Progenitor cell of endocrine pancreas (in vitro differentiated cells): ENCODE measurements at places on chromosomes 6 and 20. TPM values are rescaled to one million over a fixed set of nuclear protein-coding genes. Genes with fewer than 3 reads are reported as not detected.
A peak's percentile ranks its signal among the peaks of the same experiment; 100 is the strongest.

DNA sequence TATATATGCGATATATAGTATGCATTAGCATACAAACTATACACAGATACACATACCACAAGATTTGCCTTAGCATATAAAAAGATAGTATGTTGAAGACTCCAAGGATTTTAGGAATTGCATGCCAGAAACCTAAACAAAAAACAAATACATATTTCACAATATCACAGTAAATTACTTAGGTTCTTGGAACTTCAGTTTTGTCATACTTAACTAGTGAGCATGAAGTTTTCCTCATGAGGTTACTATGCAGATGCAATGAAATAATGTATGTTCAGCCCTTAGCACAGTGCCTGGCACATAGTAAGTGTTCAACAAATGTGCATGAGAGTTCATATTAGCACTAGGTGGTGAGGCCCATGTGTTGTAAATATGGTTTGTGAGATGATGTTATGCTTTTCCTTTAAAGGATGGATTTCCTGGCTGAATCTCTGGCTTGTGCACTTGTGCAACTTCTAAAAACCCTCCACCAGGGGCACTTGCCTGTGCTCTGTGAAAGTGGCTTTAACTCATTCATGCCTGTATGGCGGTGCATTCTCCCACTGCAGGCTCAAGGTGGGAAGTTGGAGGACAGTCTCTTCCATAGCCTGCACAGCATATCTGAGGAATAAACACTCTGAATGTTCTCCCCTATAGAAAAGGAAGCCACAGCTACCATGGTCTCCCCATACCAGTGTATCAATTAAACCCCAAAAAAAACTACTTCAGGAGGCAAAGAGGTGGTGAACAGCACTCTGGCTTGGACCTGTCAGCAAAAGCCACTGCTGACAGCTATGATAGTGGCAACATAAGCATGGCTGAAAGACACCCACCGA lies 624.1 kb upstream of the CDH4 start:
- H3K27ac ChIP-seq = no peak overlapping the region
- H3K36me3 ChIP-seq = no peaks in the 10 kb centered on the region
- peaks cover 2% of the 10 kb centered on the region for H3K4me1 ChIP-seq
- no peak for DNase-seq
- no peak overlapping the region for H3K4me3 ChIP-seq
- peaks cover 12% of the 10 kb centered on the region for H3K27me3 ChIP-seq

DNA sequence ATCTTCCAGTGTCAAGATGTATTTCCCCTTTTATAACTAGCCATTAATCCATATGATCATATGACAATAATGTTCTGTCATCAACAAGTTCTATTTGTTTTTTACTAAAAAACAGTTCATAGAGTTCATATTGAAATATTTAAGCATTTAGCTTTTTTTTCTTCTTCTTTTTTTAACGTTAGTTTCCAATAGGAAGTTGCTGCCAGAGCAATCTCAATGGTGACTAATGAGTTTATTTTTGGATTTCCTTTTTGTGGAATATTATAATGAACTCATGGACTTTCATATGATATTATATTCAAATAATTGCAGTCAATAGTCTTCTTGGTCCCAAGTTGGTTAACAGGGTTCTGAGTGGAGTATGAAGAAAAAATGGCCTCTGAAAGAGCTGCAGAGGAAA lies 343.3 kb downstream of the BCKDHB start:
- H3K27me3 ChIP-seq = no peaks in the 10 kb centered on the region
- H3K36me3 ChIP-seq = peaks cover 12% of the 10 kb centered on the region
- H3K4me1 ChIP-seq = no peaks in the 10 kb centered on the region
- DNase-seq = no peak
- H3K27ac ChIP-seq = no peak overlapping the region
- H3K4me3 ChIP-seq = no peak overlapping the region

Gene SAMD3
- total RNA-seq = 0.69 and 1.0 TPM in 2 replicates

Gene CCNC
- total RNA-seq = 73.0 and 74.5 TPM in 2 replicates

- H3K4me1 ChIP-seq = peaks cover 7% of the 10 kb centered on the region
- no peak overlapping the region for H3K27ac ChIP-seq
- H3K4me3 ChIP-seq = no peak overlapping the region
- no peak for DNase-seq
Measured at GRCh38 chr6:155378724-155379123, 64.4 kb upstream of the TFB1M start.

DNA sequence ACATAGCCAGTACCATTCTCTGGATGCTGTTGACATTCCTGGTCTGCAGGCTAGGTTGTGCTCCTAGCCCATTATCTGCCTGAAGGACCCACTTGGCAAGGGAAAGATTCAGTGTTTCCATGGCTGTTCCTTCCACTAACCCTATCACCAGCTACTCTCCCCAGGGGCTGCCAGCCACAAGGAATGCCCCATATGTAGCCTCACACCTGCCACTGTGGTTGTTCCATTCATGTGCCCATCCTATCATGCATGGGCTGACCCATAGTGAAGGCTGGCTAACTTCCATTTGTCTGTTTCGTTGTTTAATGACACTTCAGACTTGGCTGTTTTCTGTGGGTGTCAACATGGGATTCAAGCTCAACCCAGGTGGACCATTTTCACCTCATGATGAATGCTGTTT lies 25.6 kb upstream of the HLA-A start:
- no peak overlapping the region for H3K27ac ChIP-seq
- H3K27me3 ChIP-seq = peaks cover 38% of the 10 kb centered on the region
- no peaks in the 10 kb centered on the region for H3K36me3 ChIP-seq
- no peak for DNase-seq

DNA sequence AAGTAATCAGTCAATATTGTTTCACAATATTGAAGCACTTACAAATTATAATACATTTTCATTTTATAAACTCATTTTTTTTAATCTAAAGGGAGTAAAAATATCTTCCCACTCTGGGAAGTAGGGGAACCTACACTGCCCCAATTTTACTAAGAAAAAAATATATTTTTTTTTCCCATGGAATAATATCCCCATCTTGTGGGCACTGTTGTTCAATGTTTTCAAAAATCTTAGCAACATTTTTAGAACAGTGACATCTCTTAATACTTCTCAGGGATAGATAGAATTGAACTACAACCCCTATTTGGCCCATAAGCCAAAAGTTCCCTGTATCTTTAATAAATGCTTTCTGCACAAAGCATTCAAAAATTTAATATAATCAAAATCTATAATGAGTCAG lies 42.9 kb downstream of the ARHGAP18 start:
- peaks cover 5% of the 10 kb centered on the region for H3K36me3 ChIP-seq
- no peaks in the 10 kb centered on the region for H3K27me3 ChIP-seq
- no peak overlapping the region for H3K27ac ChIP-seq
- H3K4me3 ChIP-seq = no peak overlapping the region

Gene ERMARD
- 30.3 and 33.4 TPM in 2 replicates for total RNA-seq

Gene SLC25A27
- total RNA-seq = 31.9 TPM in 2 replicates

GRCh38 chr20:618980-619379 lies 8.9 kb upstream of the TCF15 start:
- no peak for DNase-seq
- no peak overlapping the region for H3K4me3 ChIP-seq
- no peaks in the 10 kb centered on the region for H3K4me1 ChIP-seq
- peaks cover 43% of the 10 kb centered on the region for H3K27me3 ChIP-seq
- H3K36me3 ChIP-seq = peaks cover 3% of the 10 kb centered on the region

DNA sequence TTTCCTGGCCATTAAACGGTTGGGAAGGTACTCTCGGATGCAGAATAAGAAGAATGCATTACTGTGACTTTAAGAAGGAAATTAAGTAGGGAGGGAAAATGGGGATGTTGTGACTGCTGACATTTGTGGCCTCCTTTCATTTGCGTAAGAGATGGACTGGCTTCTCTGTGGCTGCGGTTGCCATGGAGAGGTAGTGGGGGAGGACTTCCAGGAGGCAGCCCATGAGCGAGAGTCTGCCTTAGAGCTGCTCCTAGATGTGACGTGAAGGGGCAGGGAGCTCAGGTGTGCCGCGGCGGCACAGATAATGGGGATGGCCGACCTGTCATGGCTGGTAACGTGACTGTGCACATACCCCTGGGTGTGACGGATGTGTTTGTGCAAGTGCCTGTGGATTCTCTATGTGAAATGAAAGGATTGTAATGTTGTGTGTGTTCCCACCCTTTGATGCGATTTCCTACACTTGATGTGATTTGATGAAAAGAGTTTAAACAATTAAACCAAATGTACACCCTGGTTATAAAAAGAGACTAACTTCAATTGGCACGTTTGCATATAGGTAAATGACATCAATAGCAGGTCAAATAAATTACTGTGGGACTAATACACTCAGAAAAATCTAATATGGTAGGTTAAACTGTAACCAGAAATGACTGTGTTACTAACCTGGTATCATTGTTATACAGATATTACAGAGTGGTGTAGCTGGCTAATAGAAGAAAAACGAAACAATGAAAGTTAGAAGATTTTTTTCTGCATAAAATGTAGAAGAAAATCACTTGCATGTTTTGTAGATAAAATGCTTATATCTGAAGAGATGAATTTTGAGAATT lies 48.9 kb downstream of the HIVEP1 start:
- no peak for DNase-seq
- peak overlapping the region; percentile 27 for H3K27ac ChIP-seq
- H3K4me3 ChIP-seq = peak overlapping the region; percentile 35

Gene OPRL1
- total RNA-seq = 1.5 TPM in 2 replicates
